ENCODE measurements at places on chromosomes 3 and 15.

DNA sequence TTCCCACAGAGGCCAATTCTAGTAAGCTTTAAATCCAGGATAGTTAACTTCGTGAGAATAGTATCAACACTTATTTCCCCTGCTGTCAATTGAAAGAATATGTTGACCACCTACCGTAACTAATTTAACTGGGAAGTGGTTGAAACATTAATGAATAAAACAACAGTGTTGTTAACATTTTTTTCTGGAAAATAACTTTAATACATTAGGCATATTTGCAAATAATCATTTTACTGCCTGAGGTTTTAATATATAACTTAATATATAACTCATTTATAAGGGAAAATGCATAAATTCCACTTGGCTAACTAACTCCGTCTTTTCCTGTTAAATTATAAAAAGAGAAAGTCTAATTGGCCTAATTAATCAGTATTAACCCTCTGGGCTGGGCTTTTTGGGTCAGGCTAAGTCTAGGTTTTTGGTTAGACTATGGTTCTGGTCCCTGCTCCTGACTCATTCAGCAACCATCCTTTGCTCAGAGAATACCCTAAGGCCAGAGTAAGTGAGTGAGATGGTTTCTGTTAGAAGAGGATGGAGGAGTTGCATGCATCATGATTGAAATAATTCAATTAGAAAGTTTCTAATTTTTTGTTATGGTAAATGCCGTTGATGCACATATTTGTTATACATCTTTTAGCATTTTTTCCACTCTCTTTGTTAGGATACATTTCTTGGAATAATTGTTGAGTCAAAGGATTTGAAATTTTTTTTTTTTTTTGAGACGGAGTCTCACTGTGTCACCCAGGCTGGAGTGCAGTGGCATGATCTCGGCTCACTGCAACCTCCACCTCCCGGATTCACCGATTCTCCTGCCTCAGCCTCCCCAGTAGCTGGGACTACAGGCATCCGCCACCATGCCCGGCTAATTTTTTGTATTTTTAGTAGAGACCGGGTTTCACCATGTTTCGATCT is 10.8 kb upstream of the SKIL start:
- no peak for DNase-seq

- DNase-seq = no peak
Observed at GRCh38 chr3:108133858-108134554, 43.2 kb upstream of the CD47 start.

- DNase-seq = peak; percentile 61
Observed at GRCh38 chr3:57958642-57959422, 49.4 kb upstream of the FLNB start.

GRCh38 chr3:195443391-195443989 is 670 bp upstream of the ACAP2 start:
- DNase-seq = no peak

DNA sequence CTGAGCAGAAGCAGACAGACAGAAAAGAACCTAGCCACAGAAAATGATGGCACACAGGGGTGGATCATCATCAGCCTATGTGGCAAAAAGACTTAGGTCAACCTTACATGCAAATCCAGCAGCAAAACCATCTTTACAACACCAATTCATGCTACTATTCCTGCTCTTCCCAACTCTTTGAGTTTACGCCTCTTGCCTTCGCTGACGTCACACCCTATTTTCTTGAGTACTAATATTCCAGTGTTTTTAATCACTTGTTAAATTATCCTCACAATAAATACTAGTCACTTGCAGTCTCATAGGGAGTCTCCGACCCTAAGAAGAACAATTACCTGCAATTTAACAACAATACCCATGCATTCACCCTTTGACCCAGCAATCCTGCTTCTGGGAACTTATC is 6.0 kb upstream of the PSMD6 start:
- DNase-seq = no peak

GRCh38 chr15:48432688-48433087 is 101.5 kb downstream of the DUT start:
- DNase-seq = no peak

DNA sequence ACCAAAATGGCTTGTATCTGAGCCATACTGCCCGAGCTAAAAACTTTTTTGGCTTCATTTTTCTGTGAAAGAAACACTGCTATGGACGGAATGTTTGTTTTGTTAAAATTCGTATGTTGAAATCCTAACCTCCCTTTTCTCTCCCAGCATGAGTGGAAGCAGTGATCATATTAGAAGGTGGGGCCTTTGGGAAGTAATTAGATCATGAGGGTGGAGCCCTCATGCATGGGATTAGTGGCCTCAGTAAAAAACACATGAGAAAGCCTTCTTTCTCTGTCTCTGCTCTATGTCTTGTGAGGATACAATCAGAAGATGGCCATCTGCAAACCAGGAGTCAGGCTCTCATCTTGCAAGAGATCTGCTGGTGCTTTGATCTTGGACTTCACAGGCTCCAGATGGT is 7.4 kb upstream of the FNDC3B start:
- DNase-seq = peak; percentile 25

- peak; percentile 95 for DNase-seq
Observed at GRCh38 chr3:194277786-194278130, 73.4 kb downstream of the CPN2 start.

DNA sequence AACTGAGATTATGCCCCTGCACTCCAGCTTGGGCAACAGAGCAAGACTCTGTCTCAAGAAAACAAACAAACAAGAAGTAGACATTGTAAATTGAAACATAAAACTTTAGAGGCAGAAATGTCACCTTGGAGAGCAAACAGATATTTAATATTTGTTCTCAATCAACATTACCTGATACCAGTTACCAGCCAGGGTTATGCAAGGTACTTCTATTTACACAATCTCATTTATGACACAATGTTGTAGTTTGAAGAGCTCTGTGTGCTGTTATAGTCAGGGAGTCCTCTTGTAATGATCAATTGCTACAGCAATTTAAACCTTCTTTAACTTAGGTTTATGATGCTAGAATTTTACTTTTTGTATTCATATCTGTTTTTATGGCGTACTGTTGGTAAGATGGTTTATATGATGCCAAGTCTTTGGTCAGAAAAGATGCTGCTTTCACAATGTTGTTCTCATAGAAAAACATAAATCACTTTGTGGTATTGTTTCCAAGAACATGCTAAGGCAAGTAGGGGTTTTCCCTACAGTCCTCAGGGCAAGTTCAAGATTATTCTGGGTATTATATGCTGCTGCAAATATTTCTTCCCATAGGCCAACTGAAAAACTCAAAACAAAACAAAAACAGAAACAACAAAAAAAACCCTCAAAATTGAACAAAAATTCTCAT is 173.5 kb downstream of the TNIK start:
- DNase-seq = peak; percentile 88

DNA sequence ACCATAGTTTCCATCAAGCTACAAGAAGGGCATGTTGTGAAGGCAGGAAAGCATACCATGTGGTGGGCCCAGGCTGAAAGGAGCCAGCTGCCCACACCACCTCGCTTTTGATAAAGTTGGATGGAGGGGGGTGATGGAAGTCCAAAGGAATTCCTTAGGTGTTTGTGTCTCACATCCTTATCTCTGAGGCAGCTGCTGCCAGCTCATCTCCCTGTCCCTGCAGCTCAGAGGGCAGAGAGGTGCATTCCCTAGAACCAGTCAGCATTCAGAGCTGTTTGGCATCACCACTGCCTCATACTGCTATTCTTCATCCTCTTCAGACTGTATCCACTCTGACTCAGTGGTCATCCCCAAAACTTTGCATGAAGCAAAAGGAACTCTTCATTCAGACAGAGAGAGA is 141.5 kb upstream of the BFSP2 start:
- DNase-seq = no peak

DNA sequence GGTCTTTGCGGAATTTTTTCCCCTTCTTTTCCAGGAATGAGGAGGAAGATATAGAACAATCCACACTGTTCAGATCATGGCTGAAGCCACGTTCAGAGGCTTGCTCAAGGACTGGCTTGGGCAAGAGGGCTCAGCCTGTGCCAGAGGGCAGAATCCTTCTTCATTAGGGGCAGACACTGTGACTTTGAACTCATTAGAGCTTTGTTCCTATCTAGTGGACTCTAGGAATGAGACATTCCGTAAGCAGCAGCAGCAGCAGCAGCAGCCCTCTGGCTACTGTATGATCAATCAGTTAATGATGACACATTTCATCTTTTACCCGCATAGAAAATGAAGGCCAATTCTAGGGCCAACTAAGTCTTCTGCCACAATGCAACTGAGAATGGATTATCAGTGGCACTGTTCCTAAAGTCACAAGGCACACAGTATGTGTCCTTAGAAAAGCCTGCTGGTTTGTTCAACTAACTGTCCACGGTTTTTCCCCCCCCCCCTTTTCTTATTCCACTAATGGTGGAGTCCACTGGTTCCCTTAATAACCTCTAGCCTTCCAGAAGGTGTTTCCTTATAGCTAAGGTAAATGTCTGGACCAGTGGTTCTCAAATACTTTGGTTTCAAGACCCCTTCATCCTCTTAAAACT is 1.7 kb upstream of the RAB8B start:
- no peak for DNase-seq

DNA sequence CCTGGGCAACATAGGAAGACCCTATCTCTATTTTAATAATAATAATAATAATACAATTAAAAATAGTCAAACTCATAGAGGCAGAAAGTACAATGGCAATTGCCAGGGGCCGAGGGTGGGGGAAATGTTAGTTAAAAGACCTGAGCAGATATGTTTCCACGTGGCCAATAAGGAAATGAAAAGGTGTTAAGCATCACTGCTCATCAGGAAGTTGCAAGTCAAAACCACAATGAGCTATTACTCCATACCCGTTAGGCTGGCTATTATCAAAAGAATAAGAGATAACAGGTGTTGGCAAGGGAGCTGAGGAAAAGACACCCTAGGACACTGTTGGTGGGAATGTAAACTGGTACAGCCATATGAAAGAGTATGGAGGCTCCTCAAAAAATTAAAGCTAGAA is 60.4 kb upstream of the PRSS50 start:
- no peak for DNase-seq

GRCh38 chr3:71031181-71031580 is 552.3 kb downstream of the FOXP1 start:
- DNase-seq = no peak

GRCh38 chr3:59273976-59274375 is 224.2 kb upstream of the CFAP20DC start:
- no peak for DNase-seq

DNA sequence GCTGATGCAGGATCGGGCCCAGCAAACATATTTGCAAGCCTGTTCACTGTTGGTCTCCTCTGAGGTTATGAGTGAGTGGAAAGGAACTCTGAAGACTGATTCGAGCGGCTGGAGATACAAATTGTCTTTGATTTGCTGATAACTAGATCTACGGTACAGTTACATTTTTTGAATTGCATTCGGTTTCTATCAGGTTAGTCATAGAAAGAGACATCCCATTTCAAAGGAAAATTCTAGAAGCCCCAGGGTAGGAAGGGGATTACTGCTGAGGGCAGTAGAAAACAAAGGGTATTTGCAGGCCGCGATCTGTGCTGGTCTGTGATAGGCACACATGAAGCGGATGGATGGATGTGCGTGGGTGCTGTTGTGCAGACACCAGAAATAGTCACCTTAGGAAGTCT is 228.4 kb downstream of the ITPR1 start:
- peak; percentile 58 for DNase-seq

DNA sequence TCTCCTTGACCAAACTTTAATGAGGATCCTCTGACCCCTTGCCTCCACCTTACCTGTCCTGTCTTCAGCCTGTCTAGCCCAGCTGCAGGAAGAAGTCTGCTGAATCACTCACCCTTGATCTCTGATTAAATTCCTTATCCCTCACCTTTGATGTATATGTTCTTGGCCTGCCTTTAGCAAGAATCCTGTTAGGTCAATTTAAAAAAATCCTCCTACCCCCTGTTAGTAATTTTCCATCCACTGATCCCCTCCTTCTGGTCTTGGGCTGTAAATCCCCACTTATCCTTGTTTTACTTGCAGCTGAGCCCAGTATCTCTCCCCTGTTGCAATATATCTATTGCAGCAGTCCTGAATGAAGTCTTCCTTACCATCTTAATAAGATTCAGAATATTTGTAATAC is 39.0 kb downstream of the MYH15 start:
- peak; percentile 34 for DNase-seq

GRCh38 chr3:15810702-15811101 is 12.9 kb upstream of the ANKRD28 start:
- no peak for DNase-seq

- no peak for DNase-seq
Observed at GRCh38 chr15:80384432-80384831, 19.8 kb upstream of the ARNT2 start.

DNA sequence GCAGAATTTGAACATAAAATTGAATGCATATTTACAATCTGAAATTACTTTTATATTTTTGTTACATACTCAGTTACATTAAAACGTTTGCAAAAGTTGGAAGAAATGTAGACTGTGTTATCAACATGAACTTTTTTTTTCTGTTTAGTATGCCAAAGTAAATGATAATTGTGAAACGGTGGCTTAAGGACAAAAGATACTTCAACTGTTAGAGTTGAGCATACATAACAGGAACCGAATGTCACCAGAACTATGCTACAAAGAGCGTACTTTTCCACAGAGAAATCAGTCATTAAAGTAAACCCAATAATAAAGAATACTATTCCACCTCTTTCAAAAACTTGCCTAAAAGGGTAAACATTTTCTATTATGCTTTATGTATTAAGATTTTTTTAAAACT is 14.3 kb upstream of the DHX36 start:
- DNase-seq = no peak

- no peak for DNase-seq
Observed at GRCh38 chr15:36478561-36478960, 100.9 kb upstream of the CDIN1 start.

DNA sequence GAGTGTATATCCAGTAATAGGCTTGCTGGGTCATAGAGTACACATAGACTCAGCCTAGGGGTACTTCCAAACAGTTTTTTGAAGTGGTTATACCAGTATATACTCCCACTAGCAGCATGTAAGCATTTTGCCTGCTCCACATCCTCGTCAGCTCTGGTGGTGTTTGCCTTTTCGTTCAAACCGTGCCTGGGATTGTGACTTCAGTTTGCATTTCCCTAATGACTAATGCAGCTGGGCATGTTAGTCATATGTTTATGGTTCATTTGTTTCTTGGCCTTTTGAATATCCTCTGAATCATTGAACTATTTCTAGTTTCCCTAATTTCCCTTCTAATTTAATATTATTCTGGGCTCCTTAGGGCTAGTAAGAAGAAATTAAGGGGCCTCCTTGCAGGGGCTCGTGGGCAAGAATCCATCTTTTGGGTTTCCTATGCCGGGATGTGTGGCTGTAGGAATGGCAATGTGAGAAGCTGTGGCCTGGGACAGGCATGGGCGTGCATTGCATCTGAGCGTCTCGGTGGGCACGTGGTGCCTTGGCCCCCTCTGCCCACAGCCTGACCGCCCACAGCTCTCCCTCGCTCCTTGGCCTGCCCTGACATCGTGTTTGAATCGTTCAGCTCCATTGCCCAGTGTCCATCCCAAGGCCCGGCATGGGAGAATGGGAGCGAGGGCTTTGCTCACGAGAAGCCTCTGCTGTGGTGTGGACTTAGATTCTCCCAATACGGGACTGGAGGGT is 26.4 kb downstream of the FAH start:
- DNase-seq = peak; percentile 95

DNA sequence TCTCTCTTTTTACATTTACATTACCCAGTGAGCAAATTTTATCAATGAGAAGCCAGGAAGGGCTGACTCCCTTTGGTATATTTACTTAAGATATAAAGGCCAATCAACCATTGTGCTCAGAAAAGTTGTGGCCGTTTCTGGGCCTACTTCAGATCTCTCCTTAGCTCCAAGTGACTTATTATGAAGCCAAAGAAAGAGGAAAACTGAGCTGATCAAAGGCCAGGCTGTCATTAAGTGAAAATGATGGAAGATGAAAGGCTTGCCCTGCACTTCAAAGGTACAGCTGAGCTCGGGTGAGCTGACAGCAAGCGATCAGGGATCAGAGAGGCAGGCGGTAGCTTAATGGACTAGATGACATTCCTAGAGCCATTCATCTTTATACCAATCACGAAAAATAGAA is 24.8 kb downstream of the VGLL4 start:
- DNase-seq = no peak
